Uterus (tissue), 4 donors: ENCODE measurements at places on chromosomes 11 and 22.

DNA sequence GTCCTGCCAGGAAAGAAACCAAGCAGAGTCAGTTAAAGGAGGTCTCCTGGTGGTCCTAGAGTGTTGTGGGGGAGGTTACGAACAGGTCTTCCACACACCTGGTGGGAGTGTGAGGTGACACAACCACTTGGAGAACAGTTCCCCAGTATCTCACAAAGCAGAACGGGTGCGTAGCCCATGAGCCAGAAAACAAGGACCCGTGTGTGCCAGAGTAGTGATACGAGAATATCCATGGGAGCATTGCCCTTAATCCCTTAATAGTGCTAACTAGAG, 21.7 kb upstream of the CLDN5 start:
- DNase-seq: no peak

DNA sequence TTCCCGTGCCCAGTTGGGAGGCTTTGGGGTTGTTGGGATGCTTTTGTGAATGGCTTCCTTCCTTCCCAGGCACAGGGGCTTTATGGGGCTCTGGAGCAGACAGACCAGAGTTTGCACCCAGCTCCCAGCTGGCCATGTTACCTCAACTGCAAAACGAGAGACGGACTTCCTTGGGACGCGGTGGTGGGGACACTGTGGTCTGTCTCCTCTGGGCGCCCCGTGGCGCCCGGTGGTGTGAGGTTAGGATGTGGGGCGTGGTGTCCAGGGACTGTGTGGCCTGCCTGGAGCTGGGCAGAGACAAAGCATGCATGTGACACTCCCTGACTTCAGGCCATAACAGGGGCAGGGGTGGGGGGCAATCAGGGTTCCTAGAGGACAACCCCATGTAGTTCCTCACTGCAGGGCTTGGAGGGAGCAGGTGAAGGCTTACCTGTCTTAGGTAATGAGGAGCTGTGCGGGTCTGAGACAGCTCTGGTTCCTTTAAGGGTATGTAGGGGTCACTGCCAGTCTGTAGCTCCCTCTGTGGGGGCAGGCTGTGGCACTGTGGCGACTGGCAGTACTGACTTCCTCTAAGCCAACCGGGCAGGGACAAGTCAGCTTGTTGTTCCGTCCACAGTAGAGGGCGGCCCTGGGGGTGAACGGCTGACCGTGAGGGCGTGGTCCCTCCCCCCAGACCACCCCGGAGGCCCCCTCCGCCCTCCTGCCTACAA, 14.4 kb downstream of the KCNQ1 start:
- DNase-seq: no peak

DNA sequence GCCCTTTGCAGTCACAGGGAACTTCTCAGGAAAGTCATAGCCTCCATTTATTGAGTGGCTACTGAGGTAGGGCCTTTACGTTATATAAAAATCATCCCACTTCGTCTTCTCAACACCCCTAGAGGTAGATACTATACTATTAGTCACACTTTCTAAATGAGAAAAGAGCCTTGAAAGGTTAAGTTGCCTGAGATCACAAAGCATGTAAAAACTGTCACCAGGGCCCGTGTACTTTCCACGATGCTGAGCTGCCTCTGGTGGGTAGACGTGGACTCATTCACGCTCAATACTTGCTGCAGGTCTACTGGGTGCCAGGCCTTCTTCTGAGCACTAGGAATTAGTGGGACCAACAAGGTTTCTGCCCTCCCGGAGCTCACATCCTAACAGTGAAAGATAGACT, 16.3 kb downstream of the CHRDL2 start:
- no peak for DNase-seq

GRCh38 chr22:46573781-46574437, 36.5 kb upstream of the CELSR1 start:
- no peak for DNase-seq

DNA sequence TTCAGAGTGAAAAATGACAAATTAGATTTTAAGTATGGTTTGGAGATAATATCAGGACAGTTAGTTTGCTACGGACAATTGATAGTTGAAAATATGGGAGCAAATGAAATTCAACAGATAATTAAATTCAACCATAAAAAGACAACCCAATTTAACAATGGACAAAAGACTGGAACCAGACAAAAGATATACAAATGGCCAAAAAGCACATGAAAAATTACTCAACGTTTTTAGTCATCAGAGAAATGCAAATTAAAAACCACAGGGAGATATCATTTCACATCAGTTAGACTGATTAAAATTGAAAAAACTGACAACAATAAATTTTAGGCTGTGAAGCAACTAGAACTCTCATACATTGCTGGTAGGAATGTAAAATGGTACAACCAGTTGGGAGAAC, 27.2 kb downstream of the SIK2 start:
- no peak for DNase-seq

- DNase-seq: no peak
Observed at GRCh38 chr11:36447947-36448346, 62.1 kb downstream of the TRAF6 start.

DNA sequence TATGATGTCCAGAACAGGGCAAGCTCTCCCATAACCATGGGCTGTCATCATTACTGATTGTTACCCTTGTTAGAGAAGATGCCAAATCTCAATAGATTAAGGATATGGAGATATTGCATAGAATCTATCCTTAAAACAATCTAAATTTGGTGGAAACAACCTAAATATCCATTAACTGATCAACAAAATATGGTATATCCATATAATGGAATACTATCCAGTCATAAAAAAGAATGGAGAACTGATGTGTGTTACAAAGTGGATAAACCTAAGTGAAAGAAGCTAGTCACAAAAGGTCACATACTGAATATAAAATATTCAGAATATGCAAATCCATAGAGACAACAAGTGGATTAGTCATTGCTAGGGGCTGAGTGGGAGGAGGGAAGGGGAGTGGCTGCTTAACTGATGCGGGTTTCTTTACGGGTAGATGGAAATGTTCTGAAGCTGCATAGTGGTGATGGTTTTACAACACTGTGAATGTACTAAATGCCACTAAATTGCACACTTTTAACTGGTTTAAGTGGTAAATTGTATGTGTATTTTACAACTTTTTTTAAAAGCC, 36.1 kb upstream of the SMCO4 start:
- no peak for DNase-seq

GRCh38 chr11:125084057-125084416, 20.9 kb downstream of the SLC37A2 start:
- no peak for DNase-seq

GRCh38 chr11:7559398-7560283, 45.8 kb downstream of the PPFIBP2 start:
- no peak for DNase-seq

DNA sequence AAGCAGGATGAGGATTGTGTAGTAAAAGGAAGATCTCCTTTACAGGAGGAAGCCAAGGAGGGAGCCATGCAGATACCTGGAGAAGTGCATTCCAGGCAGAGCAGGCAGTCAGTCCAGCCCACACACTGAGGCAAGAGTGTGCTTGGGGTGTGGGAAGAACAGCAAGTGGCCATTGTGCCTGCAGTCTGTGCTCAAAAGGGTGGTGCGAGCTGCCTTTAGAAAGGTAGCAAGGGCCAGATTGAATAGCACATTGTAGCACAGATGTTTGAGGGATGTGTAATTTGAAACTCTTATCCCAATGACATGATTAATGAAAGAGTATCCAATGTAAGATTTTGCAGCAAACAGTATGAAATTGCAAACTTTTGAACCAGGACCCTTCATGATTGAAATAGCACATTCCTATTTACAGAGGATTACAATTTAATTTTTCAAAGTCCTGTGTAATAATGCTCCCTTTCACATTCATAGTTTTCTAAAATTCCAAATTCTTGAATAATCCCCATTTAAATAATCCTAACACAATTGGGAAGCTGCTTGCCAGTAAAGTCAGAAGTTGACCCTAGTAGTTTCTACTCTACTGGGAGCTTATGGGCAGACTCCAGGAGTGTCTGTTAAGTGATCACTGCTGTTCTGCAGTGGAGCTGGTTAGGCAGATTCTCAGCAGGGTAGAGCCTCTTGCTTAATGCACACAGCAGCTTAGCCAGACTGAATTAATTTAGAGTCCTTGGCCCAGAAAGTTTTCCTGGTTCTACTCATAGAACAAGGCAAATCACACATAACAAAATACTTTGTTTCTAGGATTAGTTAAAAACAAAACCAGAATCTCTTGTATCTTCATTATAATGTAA, 78.1 kb downstream of the CYB5R2 start:
- DNase-seq: no peak

DNA sequence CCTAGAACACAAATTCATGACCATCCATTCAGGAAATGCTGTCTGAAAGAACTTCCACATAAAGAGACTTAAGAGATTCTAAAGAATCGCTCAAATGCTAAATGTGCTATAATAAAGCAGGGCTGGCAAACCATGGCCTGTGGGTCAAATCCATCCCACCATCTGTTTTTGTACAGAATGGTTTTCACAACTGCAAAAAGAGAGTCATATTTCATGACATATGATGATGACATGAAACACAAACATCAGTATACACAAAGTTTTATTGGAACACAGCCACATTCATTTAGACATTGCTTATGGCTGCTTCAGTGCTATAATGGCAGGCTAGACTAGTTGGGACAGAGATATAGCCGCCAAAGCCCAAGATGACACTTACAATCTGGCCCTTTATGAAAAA, 85.1 kb downstream of the RRAS2 start:
- no peak for DNase-seq

- no peak for DNase-seq
Observed at GRCh38 chr11:120089036-120090001, 48.6 kb downstream of the TRIM29 start.

- DNase-seq: no peak
Observed at GRCh38 chr11:56905442-56905841, 83.3 kb upstream of the OR5AK2 start.

DNA sequence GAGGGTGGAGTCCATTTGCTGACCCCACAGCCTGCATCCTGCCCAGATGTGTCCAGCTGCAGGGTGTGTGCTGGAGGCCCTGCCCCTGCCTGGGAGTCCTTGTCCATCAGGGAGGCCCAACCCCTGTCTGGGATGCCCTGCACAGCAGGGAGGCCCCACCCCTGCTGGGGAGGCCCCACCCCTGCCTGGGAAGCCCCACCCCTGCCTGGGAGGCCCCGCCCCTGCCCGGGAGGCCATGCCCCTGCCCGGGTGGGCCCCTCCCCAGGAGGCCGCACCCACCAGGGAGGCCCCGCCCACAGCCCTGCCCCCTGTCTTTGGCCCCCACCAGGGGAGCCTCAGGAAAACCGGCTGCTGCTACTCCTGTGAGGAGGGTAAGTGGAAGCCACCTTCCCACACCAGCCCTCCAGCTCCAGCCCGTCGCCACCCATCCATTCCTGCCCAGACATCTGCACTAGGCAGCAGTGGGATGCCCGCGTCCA, 37.2 kb downstream of the MUC5B start:
- no peak for DNase-seq

DNA sequence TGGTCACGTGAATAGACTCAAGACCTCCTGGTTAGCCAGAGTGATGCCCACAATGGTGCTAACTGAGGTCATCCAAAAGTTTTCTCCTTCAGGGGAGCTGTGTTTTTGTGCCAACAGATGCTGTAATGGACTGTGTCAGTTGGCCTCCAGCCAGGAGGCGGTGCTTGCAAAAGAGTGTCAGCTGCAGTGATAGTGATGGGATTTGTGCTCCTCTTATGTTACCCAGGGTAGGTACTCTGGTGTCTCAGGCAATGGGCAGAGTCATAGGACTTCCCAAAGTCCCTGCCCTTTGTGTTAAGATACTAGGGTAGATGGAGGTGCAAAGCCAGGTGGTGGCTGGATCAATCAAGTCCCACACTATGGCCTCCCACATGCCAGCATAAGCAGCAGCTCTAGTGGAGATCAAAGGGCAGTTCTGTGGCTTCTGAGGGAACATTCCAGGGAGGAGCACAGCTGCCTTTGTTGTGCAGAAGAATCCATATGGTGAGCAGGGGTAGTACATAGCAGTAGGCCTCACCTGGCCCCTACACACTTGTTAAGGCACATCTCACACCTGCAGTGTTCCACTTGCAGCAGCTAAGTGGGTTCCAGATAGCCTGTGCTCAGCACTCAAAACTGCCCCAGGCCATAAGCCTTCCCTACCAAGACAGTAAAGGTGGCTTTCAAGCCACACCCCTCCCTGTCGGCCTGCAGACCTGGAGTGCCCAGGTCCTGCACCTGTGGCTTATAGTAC, 9.4 kb upstream of the FANCF start:
- DNase-seq: no peak

DNA sequence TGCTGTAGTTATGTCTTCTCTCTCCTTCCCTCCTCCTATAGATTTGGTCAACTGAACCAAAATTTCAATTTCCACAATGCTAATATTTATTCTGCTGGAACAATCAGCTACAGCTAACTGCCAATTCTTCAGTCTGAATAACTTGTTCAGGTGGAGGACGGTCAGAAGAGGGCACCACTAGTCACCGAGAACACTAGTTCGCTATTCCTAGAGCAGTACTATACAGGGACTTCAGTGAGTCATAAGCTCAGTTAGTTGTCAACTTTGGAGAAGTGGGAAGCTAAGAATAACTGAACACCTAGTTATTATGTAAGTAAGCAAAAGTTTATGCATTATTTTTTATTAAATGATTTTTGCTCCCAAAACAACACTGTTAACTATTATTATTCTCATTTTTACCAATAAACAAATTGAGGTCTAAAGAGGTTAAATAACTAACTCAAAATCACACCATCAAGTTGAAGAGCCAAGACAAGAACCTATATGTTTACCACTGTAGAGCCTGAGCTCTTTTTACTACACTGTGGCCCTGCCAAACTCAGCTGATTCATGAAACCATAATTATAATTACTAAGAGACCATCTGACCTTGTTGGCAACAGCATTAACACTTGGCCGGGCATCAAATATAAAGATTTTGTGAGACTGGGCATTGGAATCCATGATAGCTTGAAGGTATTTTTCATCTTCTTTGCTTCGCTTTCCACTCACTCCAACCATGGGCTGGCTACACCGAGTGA, 59.0 kb downstream of the CEP57 start:
- DNase-seq: peak; percentile 29

GRCh38 chr11:6531267-6531752, 34.2 kb downstream of the DNHD1 start:
- no peak for DNase-seq

DNA sequence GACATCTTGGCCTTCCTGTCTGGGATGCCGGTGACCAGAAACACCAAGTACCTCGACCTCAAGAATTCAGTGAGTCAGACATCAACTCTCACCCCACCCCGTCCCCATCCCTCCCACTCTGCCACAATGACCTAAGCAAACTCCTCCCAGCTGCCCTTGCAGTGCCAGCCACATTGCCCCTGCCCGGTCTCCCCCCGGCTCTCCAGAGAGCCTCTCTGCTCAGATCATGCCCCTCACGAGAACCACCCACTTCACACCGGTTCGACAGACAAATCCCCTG, 23.6 kb upstream of the MYRF start:
- DNase-seq: no peak

DNA sequence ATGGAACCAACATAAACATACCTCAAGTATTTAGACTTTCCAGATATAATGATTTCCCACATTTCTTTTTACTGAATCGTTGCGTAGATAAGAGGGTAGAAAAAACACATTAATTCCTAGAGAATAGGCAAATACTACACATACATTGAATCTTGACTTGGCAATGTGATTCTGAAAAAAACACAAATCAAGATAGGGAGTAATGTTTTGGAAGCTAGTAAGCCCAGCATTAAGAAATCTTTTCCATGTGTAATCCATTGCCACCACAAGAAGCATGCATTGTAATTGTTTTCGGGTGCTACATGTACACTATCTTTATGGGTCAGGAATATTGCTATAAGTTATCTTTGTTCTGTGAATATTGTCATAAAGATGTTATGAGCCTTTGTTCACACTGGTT, 269.8 kb upstream of the PDGFD start:
- DNase-seq: no peak
